ENCODE measurements at places on chromosomes 3 and 15. TPM values are rescaled to one million over a fixed set of nuclear protein-coding genes. Genes with fewer than 3 reads are reported as not detected.
A peak's percentile ranks its signal among the peaks of the same experiment; 100 is the strongest.

- DNase-seq, result no peak
Observed at GRCh38 chr3:32216172-32216783, 22.2 kb upstream of the CMTM8 start.

DNA sequence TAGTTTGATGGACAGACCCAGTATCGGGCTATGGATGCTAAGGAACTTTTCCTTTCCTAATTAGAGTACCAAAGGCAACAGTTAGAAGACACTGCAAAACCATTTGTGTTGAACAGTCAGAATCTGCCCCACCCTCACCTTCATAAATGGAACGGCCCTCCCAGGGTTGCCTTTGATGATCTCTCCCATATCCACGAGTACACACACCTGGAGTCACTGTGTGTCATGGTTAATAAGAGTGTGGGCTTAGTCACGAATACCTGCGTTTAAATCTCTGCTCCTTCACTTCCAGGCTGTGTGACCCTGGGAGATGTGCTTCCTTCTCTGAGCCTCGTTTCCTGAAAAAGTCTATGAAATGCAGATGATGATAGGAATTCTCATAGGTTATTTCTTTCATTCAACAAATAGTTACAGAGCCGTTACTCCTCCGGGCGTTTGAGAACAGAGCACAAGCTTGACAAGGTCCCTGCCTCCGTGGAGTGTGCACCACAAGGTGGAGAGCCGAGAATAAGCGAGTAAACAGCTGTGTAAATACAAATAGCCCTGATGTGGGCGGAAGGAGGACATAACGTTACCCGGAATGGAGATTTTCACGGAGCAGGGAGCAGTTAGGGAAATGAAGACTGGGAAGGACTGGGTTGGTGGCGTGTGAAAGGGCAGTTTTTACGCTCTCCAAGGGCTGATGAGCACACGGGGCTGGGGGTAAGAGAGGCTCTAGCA lies 6.7 kb downstream of the SLC51A start:
- DNase-seq, result no peak

DNA sequence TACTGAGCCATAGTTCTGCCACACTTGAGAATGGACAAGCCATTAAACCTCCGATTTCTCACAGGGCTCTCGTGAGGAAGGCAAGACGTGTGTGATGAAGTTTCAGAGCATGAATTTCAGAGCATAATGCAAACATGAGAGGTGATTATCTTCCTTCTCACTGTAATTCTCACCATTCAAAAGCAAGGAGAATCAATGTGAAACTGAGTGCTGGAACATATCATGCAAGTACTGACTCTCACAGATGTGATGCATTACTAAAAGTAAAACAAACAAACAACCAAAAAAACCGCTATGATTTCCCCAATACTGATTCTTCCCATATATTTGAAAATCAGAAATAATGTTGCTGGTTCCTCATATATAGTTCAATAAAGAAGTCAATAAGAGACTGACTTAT lies 23.7 kb downstream of the P3H2 start:
- DNase-seq, result no peak

DNA sequence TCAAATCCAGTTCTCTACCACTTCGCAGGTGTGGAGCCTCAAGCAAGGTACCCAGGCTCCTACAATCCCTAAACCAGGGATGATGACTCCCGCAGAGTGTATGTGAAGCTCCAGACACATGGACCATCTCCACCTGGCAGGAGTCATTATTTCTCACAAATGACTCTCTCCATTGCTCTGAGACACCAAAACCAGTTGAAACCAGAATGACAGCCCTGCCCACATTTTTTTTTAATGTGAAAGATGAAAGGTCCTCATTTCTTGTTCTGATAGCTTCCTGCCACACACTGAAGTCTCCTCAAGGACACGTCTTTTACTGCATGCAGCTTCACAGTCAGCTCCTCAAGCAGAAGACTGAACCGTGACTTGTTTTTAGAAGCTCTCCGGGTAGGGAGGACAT lies 61.4 kb upstream of the ZBTB38 start:
- no peak for DNase-seq

- no peak for DNase-seq
Observed at GRCh38 chr3:61997101-61997500, 376.2 kb downstream of the FEZF2 start.

GRCh38 chr3:73786321-73786807 lies 161.6 kb upstream of the PDZRN3 start:
- no peak for DNase-seq

DNA sequence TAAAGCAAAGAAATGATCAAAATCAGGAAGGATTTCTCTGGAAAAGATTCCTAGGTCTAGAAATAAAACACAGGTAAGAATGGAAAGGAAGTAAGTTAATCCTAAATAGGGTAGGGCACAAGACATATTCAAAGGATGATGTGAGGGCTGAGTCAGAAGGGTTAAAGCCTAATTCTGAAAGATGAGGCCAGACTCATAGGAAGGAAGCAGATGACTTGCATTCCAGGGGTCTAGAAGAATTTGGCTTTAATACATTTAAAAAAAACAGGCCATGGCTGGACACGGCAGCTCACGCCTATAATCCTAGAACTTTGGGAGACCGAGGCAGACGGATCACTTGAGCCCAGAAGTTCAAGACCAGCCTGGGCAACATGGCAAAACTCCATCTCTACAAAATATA lies 3.2 kb downstream of the SSR3 start:
- no peak for DNase-seq

DNA sequence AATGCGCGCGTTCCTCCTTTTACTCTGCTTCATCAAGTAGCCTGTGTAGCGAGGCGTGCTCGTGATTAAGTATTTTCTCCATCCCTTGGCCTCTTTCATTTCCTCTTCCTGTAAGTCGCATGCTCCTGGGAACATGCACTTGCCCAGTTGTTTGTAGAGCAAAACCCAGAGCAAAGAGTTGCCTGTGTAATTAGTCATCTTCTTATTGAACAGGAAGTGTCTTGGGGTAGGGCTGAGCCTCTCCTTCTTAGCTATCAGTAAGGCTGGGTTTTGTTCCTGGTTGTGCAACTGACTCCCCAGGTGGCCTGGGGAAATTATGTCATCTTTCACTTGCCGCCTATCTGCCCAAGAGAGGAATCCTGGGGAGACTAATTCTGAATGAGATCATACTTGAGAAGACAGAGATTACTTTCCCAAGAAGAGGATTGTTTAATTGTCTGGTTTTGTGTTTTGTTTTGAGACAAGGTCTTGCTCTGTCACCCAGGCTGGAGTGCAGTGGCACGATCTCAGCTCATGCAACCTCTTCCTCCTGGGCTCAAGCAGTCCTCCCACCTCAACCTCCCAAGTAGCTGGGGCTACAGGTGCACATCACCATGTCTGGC lies 14.9 kb downstream of the LIPH start:
- DNase-seq, result no peak

- no peak for DNase-seq
Observed at GRCh38 chr3:8303466-8303865, 198.2 kb upstream of the LMCD1 start.

GRCh38 chr3:112871735-112872134 lies 25.1 kb upstream of the CD200R1L start:
- DNase-seq, result no peak

DNA sequence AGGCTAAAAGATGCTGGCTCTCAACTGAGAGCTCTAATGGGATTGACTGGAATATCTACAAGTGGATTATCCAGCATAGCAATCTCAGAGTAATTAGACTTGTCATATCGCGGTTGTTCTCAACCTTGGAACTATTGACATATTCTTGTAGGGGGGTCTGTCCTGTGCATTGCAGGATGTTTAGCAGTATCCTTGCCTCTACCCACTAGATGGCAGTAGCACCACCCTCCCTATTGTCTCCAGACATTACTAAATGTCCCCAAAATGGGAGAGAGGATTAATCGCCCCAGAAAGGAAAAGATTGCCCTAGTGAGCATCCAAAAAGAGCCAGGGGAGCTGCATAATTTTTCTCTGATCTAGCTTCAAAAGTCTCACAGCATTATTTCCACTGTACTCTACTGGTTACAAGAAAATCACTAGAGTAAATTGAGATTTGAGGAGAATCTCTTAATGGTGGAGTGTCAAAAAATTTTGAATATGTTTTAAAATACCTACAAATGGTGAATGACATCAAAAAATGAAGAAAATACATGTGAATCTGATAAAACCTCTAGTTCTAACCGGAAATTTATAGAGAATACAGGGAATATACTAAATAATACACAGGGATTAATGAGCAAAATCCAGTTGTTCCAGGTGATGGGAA lies 388.2 kb upstream of the AGTR1 start:
- DNase-seq, result no peak

GRCh38 chr3:178901204-178901603 lies 170.4 kb downstream of the ZMAT3 start:
- DNase-seq, result no peak

DNA sequence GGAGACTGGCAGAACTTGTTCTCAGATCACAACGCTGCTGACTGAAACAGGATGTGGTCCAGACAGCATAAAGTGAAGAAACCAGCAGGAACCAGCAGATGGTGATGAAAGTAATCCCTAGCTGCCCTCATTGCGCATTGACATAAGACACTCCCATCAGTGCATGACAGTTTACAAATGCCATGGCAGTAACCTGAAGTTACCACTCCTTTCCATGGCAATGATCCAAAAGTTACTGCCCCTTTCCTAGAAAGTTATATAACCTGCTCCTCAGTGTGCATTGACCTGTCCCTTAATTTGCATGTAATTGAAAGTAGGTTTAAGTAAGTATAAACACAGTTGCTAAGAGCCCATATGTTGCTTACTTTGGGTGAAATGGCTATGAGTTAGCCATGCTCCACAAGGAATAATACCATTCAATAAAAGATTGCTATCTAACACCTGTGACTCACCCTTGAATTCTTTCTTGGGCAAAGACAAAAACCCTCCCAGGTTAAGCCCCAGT lies 149.1 kb upstream of the CD96 start:
- DNase-seq, result peak; percentile 28

DNA sequence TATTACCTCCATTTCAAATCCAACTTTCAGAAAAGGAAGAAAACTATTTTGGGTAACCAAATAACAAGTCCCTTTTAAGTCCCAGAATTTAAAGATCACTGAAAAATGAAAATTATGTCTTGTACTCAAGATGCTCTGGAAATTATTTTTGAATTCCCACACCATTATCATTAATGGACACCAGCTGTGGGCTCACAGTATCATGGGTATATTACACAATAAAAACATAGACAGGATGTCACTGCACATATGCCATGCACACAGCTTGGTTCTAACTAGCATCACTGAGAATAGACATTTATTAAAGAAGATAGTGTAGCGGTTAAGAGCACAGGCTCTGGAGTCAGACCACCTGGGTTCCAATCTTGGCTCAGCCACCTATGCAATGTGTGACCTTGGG lies 130.4 kb downstream of the FRMD5 start:
- DNase-seq, result no peak

- DNase-seq, result no peak
Observed at GRCh38 chr3:155404486-155404885, 111.0 kb upstream of the STRIT1 start.

GRCh38 chr3:113212150-113212843 lies 940 bp downstream of the BOC start:
- DNase-seq, result no peak

- DNase-seq, result peak; percentile 11
Observed at GRCh38 chr3:194766845-194767244, 81.2 kb downstream of the FAM43A start.

The VIPR1 gene
- 3.1 TPM for total RNA-seq

The IREB2 gene
- total RNA-seq, result 99.0 TPM

The SEMA6D gene
- not detected for total RNA-seq

The KLHL6 gene
- total RNA-seq, result 17.3 TPM

The CPNE4 gene
- not detected for total RNA-seq

The KLHL40 gene
- not detected for total RNA-seq

The GOLGA8J gene
- 6.0 TPM for total RNA-seq

The MRPS22 gene
- 32.4 TPM for total RNA-seq

The TMEM158 gene
- 0.47 TPM for total RNA-seq

The ITGB5 gene
- total RNA-seq, result 1.0 TPM

The SACM1L gene
- 110 TPM for total RNA-seq

The SPTSSB gene
- total RNA-seq, result 11.1 TPM

The GOLGA8T gene
- 4.0 TPM for total RNA-seq

The COL7A1 gene
- 1.7 TPM for total RNA-seq

The POLR2H gene
- 49.8 TPM for total RNA-seq

The CCK gene
- total RNA-seq, result 0.54 TPM

The COL6A6 gene
- not detected for total RNA-seq

Measured in natural killer cell (primary cell).